ENCODE measurements at places on chromosomes 16 and 17.

DNA sequence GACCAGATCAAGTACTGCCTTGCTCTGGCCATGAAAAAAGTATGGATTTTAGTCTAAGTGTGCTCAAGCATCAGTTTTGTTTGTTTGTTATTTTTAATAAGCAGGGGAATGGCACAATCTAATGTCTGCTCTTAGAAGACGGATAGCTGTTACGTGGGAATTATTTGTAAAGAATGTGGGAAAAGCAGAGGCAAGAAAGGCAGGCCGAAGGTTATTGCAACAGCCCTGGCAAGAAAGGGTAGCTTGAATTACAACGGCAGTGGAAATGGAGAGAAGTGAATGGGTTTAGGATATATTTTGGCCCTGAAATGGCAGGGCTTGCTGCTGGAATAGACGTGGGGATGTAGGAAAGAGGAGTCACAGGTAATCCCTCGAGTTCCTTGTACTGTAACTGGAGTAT lies 987 bp upstream of the HASPIN start:
- DNase-seq = no peak

DNA sequence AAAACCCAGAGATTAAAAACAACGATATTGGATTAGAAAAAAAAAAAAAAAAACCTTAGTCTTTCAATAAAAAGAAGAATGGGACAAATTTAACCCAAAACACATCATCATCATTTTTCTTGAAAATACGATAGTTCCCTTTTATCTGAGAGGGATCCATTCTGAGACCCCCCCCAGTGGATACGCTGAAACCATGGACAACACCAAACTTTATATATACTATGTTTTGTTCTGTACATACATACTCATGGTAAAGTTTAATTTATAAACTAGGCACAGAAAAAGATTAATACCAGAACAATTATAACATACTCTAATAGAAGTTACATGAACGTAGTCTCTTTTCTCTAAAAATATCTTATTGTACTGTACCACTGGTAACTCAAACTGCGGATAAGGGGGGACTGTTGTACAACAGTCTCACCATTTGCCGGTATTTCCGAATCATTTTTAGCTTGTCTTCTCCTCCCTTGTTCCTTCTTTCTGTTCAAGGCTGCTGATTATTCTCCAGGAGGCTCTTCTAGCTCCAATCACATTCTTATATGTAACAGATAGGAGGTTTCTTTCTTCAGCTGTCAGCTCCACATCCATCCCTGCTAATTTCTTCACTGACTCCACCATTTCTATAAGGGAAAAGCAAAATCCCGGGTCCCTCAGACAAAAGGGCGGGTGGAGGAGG lies 37.0 kb downstream of the RNF135 start:
- no peak for DNase-seq

DNA sequence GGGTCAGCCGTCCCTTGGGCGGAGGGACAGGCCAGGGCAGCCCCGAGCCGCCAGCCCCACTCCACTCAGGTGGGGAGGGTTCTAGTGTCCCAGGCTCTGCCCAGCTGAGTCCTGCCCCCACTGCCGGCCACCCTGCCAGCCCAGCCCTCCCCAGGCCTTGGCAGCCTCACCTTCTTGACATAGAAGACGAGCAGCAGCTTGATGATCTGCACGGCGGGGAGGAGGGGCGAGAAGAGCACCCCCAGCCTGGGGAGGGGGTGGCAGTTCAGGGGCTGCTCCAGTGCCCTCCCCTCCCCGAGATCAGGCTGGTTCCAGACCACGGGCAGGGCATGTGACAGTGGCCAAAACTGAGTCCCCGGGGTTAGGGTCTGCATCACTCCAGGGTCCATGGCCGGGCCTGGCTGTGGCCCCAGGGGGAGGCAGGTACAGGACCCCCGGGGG lies 9.7 kb downstream of the TMC6 start:
- no peak for DNase-seq

GRCh38 chr17:76243826-76244679 lies 3.8 kb upstream of the RNF157 start:
- DNase-seq = no peak
